Natural killer cell (primary cell): ENCODE measurements at places on chromosomes 6 and 20. TPM values are rescaled to one million over a fixed set of nuclear protein-coding genes. Genes with fewer than 3 reads are reported as not detected.
A peak's percentile ranks its signal among the peaks of the same experiment; 100 is the strongest.

- no peaks in the 10 kb centered on the region for H3K36me3 ChIP-seq
- no peak overlapping the region for H3K4me3 ChIP-seq
- no peak overlapping the region for H3K27ac ChIP-seq
- no peaks in the 10 kb centered on the region for H3K4me1 ChIP-seq
- H3K27me3 ChIP-seq: peaks cover 5% of the 10 kb centered on the region
These were observed 100.2 kb upstream of the KCNG1 start for GRCh38 chr20:51122931-51123658.

- peak overlapping the region; percentile 56 for H3K4me3 ChIP-seq
- peak; percentile 58 for DNase-seq
- H3K4me1 ChIP-seq: peaks cover 55% of the 10 kb centered on the region
These were observed 108.4 kb downstream of the RTN4IP1 start for GRCh38 chr6:106520711-106521401.

DNA sequence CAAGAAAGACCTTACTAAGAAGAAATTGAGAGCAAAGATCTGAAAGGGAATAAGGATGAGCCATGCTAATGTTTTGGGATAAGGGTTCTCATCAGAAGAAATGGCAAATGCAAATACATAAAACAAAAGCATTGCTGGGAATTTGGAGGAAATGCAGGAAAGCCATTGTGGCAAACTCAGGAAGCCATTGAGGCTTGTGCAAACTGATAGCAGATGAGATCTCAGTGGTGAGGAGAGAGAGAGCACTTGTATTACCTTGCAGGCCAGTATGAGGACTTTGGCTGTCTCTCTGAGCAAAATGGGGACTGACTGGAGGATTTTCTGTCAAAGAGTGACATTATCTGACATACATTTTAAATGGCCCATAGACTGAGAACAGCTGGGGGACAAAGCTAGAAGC is 103.0 kb downstream of the ADGRB3 start:
- no peak overlapping the region for H3K27ac ChIP-seq
- H3K27me3 ChIP-seq: no peaks in the 10 kb centered on the region
- H3K4me1 ChIP-seq: no peaks in the 10 kb centered on the region
- H3K36me3 ChIP-seq: no peaks in the 10 kb centered on the region
- no peak for DNase-seq

Gene ZHX3
- 10.3 TPM for total RNA-seq

DNA sequence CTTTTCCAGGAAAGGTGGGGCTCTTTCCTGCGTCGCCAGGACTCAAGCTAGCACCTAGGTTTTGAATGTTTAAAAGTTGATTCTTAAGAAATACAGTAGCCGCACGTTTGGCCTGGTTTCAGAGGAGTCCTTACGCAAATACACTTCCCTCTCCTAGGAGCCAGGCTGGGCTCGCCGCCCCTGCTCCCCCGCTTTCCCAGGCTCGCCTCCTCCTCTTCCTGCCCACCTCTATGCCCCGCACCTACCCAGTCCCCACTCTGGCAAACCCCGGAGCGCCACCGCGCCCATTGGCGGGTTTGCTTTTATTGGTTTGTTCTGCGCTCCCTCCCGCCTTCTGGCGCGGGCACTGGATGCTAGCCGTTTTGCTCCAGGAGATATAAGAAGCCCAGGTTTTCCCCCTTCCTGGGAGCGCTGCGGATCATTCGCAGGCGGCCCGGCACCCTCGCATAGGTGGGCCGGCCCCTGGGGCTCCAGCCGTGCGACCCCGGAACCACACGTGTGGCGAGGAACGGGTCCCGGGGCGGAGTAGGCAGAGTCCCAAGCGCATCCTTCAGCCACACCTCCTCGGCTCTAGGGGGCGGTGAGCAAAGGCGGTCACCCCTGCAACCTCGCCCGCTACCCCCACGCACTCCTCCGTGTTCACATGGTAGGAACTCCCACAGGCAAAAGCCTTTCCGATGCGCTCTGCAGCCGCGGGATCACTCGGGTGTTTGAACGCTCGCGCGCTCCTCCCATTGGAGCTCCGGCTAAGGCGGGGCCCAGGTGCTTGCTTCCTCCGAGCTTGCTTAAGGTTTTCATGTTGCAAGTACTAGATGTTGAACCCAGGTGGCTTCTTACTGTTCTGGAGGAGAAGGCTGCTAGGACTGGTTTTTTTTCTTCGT is 119.0 kb downstream of the RTN4IP1 start:
- no peaks in the 10 kb centered on the region for H3K36me3 ChIP-seq
- peaks cover 5% of the 10 kb centered on the region for H3K27me3 ChIP-seq
- H3K4me1 ChIP-seq: peaks cover 32% of the 10 kb centered on the region
- DNase-seq: peak; percentile 79
- H3K27ac ChIP-seq: no peak overlapping the region
- H3K4me3 ChIP-seq: peak overlapping the region; percentile 91

DNA sequence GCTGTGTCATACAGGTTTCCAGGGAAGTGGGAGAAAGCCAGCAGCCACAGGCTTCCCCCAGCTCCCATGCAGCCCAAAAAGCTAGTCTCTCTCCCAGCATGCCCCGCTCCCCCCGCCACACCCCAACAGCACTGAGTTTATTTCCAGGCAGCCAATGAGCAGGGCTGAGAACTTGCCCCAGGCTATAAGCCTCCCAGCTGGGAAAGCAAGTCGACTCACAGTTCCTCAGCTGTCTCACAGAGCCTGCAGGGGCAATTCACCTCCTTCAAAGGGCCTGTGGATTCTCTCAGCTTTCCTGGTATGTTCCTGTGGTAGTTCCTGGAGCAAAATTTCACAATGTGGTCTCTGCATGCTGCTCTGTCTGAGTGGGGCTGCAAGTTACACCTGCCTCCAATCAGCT is 34.2 kb downstream of the PAX1 start:
- H3K27ac ChIP-seq: no peak overlapping the region
- H3K4me3 ChIP-seq: no peak overlapping the region
- no peak for DNase-seq
- H3K36me3 ChIP-seq: no peaks in the 10 kb centered on the region
- no peaks in the 10 kb centered on the region for H3K27me3 ChIP-seq

Gene FNDC11
- 0.19 TPM for total RNA-seq

Gene TMC2
- total RNA-seq: not detected

DNA sequence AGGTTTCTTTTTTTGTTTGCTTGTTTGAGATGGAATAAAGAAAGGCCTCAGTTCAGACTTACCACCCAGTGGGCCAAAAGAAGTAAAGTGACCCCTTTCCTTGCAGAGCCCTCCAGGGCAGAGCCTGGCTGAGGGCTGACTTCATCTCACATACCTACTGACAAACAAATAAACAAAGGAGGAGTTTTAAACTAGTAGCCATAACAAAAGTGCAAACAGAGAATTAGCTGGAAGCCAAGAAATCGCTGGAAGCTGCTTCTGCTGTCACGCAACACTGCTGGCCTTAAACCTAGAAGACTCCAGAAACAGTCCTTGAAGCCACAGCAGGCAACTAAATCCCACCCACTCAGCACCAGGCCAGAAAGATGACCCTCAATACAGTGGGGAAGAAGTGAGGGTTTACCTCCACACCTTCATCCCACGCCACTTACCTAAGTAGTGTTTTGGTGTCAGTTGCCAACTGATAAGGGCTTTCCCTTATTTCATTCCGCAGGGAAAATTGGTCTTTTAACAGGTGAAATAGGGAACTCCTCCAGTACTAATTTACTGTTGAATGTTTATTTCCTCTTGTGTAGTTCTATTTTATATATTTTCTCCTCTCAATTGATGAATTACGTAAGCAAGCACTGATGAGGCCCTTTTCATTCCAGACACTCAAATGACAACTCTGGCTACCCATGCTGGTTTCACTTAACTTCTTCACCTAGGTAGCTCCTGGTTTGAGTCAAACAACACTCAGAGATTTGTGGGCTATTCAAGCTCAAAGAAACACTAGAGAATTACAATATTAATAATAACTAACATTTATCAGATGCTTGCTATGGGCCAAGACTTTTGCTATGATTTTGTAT is 46.2 kb downstream of the EDN1 start:
- no peaks in the 10 kb centered on the region for H3K36me3 ChIP-seq
- DNase-seq: no peak
- H3K4me1 ChIP-seq: no peaks in the 10 kb centered on the region
- H3K27ac ChIP-seq: no peak overlapping the region
- H3K27me3 ChIP-seq: no peaks in the 10 kb centered on the region

DNA sequence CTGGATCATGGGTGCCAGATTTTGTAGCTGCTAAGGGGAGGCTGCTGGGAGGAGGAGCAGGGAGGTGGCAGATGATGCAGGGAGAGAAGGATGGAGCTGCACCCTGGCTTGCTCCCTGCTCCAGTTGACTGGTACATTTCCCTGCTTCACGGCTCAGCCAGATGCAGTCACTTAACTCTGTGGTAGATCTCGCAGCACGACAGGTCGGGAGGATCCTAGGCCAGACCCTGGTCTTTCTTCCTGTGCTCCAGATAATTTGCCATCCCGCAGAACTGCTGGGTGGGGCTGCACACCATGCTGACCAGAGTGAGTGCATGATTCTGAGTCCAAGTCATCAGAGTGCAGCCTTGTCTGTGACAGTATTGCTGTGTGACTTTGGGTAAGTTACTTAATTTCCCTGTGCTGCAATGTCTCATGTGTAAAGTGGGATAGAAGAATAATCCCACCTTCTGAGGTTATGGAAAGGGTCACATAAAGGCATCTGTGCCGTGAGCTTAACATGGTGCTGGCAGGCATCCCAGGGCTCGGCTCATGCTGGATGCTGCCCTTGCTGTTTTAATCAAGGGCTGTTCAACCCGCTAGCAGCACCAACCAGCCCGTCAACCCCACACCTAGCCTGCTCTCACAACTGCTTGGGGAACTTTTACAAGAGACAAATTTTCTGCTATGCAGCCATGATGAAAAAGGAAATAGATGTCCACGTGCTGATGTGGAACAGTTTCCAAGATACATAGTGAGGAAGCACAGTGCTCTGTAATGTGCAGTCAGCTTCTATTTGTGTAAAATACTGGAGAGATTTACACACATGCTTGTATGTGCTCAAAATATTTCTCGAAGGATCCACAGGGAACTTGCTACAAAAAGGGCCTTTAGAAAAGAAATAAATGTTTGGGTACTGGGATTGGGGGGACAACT is 257.9 kb downstream of the CDH26 start:
- no peaks in the 10 kb centered on the region for H3K27me3 ChIP-seq
- no peaks in the 10 kb centered on the region for H3K36me3 ChIP-seq
- H3K4me1 ChIP-seq: peaks cover under 1% of the 10 kb centered on the region
- no peak overlapping the region for H3K4me3 ChIP-seq
- DNase-seq: no peak
- H3K27ac ChIP-seq: no peak overlapping the region

GRCh38 chr6:43247114-43247999 is 4.1 kb downstream of the TTBK1 start:
- peaks cover 13% of the 10 kb centered on the region for H3K27me3 ChIP-seq
- H3K27ac ChIP-seq: peak overlapping the region; percentile 32
- peaks cover 19% of the 10 kb centered on the region for H3K4me1 ChIP-seq
- H3K36me3 ChIP-seq: no peaks in the 10 kb centered on the region
- peak; percentile 53 for DNase-seq

- no peaks in the 10 kb centered on the region for H3K4me1 ChIP-seq
- no peaks in the 10 kb centered on the region for H3K36me3 ChIP-seq
- H3K4me3 ChIP-seq: no peak overlapping the region
- H3K27ac ChIP-seq: no peak overlapping the region
These were observed 1292.6 kb upstream of the MAP3K7 start for GRCh38 chr6:91879386-91879995.

DNA sequence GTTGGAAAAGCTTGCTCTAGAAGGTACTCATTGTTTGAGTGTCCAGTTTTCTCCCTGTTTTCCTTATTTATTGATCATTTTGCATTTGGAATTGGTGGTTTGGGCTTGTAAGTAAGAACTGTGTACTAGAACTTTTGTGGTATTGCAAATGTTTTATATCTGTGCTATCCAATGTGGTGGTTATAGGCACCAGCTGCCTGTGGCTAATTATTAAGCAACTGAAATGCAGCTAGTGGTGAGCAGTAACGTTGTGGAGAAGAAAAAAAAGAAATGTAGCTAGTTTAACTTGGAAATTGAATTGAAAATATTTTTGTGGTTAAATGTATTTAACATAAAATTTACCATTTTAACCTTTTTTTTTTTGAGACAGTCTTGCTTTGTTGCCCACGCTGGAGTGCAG is 50.7 kb upstream of the MAPK13 start:
- no peaks in the 10 kb centered on the region for H3K27me3 ChIP-seq
- H3K27ac ChIP-seq: no peak overlapping the region
- H3K36me3 ChIP-seq: peaks cover 78% of the 10 kb centered on the region
- H3K4me3 ChIP-seq: no peak overlapping the region

- H3K36me3 ChIP-seq: no peaks in the 10 kb centered on the region
- H3K27me3 ChIP-seq: no peaks in the 10 kb centered on the region
- H3K4me1 ChIP-seq: no peaks in the 10 kb centered on the region
- no peak overlapping the region for H3K27ac ChIP-seq
- no peak for DNase-seq
These were observed 17.6 kb upstream of the IER3 start for GRCh38 chr6:30761791-30762429.

Gene ZFP57
- 2.9 TPM for total RNA-seq

Gene COX7A2
- 161 TPM for total RNA-seq

Gene TTLL9
- total RNA-seq: not detected

GRCh38 chr6:28235912-28236452 is 10.9 kb downstream of the ZSCAN9 start:
- no peaks in the 10 kb centered on the region for H3K27me3 ChIP-seq
- no peak for DNase-seq
- no peak overlapping the region for H3K4me3 ChIP-seq
- no peaks in the 10 kb centered on the region for H3K4me1 ChIP-seq
- H3K27ac ChIP-seq: no peak overlapping the region

- H3K4me3 ChIP-seq: peak overlapping the region; percentile 59
- H3K27ac ChIP-seq: peak overlapping the region; percentile 93
- no peaks in the 10 kb centered on the region for H3K27me3 ChIP-seq
- H3K4me1 ChIP-seq: peaks cover 11% of the 10 kb centered on the region
- no peak for DNase-seq
- H3K36me3 ChIP-seq: peaks cover 2% of the 10 kb centered on the region
These were observed 140.2 kb upstream of the CARMIL1 start for GRCh38 chr6:25138934-25139415.

GRCh38 chr20:4607287-4607713 is 114.4 kb upstream of the PRND start:
- H3K4me1 ChIP-seq: peaks cover 4% of the 10 kb centered on the region
- no peaks in the 10 kb centered on the region for H3K36me3 ChIP-seq
- DNase-seq: peak; percentile 80

DNA sequence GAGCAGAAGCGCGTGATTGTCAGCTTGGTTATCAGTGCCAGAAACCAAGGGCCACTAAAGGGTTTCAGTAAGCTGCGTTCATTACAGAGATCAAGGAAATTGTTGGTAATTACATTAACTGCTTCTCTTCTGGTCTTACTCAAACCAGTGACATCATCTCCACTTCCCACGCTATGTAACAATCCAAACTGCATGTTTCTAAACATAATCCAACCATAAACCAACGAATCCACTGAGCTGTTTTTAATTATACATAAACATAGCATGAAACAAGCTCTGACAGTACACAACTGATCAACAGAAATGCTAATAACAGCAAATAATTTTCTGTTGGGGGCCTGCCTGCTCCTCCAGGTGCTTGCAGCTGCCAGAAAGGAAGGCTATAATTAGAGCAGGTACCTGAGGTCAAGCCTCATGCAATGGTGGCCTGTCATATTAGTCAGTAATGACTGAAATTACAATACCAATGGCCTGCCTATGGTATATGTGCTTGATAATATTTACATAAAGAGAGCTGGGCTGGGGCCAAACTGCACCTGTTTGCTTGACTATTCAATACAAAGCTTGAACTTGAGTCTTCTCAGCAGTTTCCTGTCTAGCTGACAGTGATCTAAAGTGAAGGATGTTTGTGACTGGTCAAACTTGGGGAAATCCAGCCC is 40.1 kb downstream of the ILRUN start:
- H3K27me3 ChIP-seq: no peaks in the 10 kb centered on the region
- peaks cover 12% of the 10 kb centered on the region for H3K36me3 ChIP-seq
- H3K27ac ChIP-seq: peak overlapping the region; percentile 72
